ENCODE measurements at places on chromosomes 16 and 17.

DNA sequence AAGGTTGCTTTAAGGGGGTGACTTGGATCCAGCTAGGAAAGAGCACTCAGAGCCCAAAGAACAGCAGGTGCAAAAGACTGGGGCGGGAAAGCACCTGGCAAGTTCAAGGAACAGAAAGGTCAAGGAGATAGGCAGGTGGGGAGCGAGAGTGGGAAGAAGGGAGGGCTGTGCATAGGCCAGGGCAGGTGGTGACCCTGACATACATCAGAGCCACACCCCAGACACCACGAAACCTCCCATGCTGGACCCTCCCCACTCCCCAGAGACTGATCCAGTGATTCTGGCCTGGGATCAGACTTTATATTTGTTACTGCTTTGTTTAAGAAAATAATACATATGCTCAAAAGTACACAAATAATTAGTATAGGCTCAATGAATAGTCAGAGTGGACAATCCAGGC lies 48.5 kb upstream of the RBFOX3 start:
- no peak for DNase-seq

- no peak for DNase-seq
These were observed 284.0 kb downstream of the SEC14L1 start for GRCh38 chr17:77424585-77425344.

DNA sequence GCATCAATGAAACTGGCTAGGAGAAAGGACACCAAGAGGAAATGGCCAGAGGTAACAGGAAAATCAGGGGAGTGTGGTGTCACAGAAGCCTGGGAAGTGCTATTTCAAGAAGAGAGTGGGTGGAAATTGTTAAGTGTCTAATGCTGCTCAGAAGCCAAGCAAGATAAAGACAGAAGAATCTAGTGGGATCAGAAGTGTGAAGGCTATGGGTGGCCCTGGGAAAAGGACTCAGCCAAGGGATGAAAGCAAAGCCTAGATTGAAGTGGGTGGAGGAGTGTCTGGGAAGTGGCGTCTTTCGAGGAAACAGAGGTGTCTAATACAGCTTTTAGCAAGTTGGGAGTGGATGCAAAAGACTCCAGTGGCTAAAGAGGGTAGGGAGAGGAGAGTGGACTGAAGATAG lies 13.4 kb downstream of the PDZD9 start:
- no peak for DNase-seq

GRCh38 chr16:318628-319027 lies 33.9 kb downstream of the AXIN1 start:
- DNase-seq: no peak

GRCh38 chr17:32993977-32994376 lies 2.3 kb downstream of the SPACA3 start:
- DNase-seq: no peak

GRCh38 chr17:79168486-79169055 lies 93.9 kb downstream of the ENGASE start:
- no peak for DNase-seq

DNA sequence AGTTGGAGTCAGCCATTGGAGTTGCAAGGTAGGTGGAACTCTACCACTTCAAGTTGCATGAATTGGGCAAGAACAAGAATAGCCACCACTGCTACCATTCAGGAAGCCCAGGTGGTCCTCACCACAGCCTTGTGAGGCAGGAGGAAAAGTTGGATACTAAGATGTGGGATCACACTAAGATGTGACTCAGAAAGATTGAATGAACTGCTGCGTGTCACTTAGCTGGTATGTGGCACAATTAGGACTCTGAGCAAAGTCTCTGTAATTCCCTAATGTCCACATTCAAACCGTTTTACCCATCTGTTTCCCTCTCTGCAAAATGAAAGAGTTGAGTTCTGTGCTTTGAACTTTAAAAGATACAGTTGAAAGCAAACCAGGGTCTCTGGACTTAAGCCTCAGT lies 44.7 kb upstream of the HS3ST3A1 start:
- DNase-seq: no peak

DNA sequence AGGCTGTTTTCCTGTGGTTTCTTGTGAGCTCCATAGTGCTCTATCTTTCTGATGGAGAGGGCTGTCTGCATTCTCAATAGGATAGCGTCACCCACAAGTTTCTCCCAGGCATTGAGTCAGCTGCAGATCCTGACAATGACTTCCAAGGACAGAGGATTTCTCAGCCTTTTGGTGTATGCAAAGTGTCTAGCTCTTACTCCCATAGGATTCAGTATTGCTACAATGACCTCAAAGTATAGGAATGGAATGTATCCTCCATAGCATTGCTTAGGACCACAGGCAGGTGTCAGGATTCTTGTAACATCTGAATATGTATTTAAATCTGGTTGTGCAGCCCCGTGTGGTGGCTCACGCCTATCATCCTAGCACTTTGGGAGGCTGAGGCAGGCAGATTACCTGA lies 32.3 kb downstream of the SMIM36 start:
- no peak for DNase-seq

DNA sequence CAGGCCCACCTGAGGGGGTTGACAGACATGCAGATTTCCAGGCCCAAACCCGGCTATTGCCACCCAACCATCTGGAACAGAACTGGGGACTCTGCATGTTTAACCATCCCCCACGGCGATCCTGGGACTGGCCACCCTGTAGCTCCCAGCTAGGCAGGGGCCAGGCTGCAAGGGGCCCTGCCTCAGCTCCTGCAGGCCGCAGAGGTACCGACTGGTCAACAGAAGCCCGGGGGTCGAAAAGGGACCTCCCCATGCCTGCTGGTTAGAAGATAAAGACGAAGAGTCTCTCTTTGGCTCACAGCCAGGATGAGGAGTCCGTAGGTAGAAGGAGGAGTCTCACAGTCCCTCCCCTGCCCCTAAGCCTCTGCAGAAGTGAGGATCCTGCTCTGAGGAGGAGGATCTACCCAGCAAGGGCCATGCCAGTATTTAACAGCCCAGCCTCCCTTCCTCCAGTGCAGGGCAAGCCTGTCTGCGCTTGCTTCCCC lies 223.4 kb upstream of the TNRC6C start:
- DNase-seq: peak; percentile 22

GRCh38 chr16:86198206-86199118 lies 299.5 kb downstream of the IRF8 start:
- no peak for DNase-seq

DNA sequence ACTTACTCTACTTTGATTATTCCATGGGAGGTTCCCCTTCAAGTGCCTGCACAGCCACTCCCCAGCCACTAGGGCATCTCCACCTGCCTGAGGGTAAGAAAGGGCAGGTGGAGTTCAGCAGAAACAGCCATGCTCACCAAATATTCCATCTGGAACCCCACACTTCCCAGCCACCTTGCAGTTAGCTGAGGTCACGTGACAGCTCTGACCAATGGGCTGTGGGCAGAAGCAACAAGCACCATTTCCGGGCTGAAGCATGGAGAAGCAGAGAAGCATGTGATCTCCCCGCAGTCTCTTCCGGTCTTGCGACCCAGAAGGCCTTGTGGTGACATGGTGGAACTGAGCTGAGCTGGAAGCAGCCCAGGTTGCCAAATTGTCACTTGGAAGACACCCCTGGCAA lies 108.6 kb downstream of the CCT6B start:
- DNase-seq: no peak

Data from RWPE1 (cell line).